K562 (cell line): ENCODE measurements at places on chromosomes 7 and 10. TPM values are rescaled to one million over a fixed set of nuclear protein-coding genes. Genes with fewer than 3 reads are reported as not detected.
A peak's percentile ranks its signal among the peaks of the same experiment; 100 is the strongest.

GRCh38 chr7:52311886-52312285 lies 723.5 kb upstream of the POM121L12 start:
- H3K36me3 ChIP-seq: no peaks in the 10 kb centered on the region
- no peaks in the 10 kb centered on the region for H3K27me3 ChIP-seq
- no peaks in the 10 kb centered on the region for H3K4me1 ChIP-seq
- DNase-seq: no peak

DNA sequence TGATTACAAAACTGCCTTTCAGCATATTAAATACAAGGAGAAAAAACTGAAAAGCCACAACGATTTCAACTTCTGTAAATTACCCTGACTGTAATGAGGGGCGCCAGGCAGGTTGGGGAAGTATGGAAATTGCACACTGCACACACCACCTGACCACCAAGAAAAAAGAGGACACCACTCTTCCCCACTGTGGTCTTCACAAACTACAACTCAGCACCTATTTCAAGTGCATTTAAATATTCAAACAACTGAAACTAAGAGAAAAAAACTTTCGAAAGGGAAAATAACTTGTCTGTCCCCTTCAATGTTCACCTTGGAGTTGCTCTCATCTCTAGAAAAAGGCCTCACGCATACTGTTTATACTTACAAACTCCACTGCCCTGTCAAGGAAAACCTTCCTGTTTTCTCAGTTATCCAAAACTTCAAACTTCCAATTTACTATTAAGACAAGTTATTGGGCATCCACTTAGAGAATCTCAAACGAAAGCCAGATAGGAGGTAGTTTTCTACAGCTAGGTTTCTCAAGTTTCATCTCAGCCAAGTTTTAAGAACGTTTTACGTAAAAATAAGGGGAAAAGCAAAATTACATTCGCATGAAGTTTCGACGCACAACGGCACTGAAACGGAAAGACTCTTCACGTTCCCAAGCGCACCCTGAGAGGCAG lies 1.4 kb downstream of the LARP4B start:
- no peaks in the 10 kb centered on the region for H3K27me3 ChIP-seq
- DNase-seq: no peak
- H3K4me3 ChIP-seq: peak overlapping the region; percentile 97
- H3K36me3 ChIP-seq: peaks cover 42% of the 10 kb centered on the region

- no peak overlapping the region for H3K4me3 ChIP-seq
- no peaks in the 10 kb centered on the region for H3K27me3 ChIP-seq
- H3K27ac ChIP-seq: no peak overlapping the region; the same call in 2 of the 3 replicates
- H3K36me3 ChIP-seq: peaks cover 19% of the 10 kb centered on the region
Observed at GRCh38 chr10:11594589-11595394, 16.7 kb downstream of the USP6NL start.

DNA sequence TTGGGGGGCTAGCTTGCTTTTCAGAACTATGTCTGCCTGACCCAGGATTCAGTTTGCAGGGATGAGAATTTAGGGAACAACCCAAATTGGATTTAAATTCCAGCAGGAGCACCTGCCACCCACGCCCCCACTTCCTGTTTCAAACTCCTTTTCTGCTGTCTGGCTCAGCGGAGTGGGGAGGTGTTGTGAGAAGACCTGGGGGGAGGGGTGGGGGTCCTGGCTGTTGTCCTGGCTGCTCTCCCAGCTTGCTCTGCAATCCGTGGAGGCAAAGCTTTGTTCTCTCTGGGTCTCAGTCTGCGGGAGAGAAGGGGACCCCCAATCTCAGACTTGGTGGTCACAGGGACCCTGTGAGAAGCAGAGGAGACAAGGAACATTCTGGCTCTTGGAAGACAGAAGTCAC lies 799 bp downstream of the KCNK18 start:
- no peaks in the 10 kb centered on the region for H3K4me1 ChIP-seq
- H3K36me3 ChIP-seq: no peaks in the 10 kb centered on the region
- H3K27ac ChIP-seq: no peak overlapping the region
- DNase-seq: no peak
- no peak overlapping the region for H3K4me3 ChIP-seq

- no peak overlapping the region for H3K4me3 ChIP-seq
- no peak overlapping the region for H3K27ac ChIP-seq
- no peaks in the 10 kb centered on the region for H3K36me3 ChIP-seq
- DNase-seq: no peak
- H3K4me1 ChIP-seq: no peaks in the 10 kb centered on the region
- H3K27me3 ChIP-seq: peaks cover 2% of the 10 kb centered on the region; the same call in 1 of the 3 replicates
Observed at GRCh38 chr7:55019191-55019690, 424 bp downstream of the EGFR start.

Gene PCGF5
- total RNA-seq: 20.3 and 20.8 TPM in 2 replicates

- no peak overlapping the region for H3K27ac ChIP-seq
- no peaks in the 10 kb centered on the region for H3K4me1 ChIP-seq
- no peak overlapping the region for H3K4me3 ChIP-seq
- H3K36me3 ChIP-seq: no peaks in the 10 kb centered on the region
- peaks cover 9% of the 10 kb centered on the region for H3K27me3 ChIP-seq
Observed at GRCh38 chr7:42080841-42081586, 156.0 kb downstream of the GLI3 start.

GRCh38 chr10:114271779-114272167 lies 32.7 kb downstream of the VWA2 start:
- no peaks in the 10 kb centered on the region; the same call in 1 of the 2 replicates for H3K4me1 ChIP-seq
- no peaks in the 10 kb centered on the region; the same call in 1 of the 2 replicates for H3K27me3 ChIP-seq
- no peak overlapping the region for H3K4me3 ChIP-seq
- no peaks in the 10 kb centered on the region for H3K36me3 ChIP-seq
